Kidney capillary endothelial cell (primary cell): ENCODE measurements at places on chromosomes 13 and 19.
A peak's percentile ranks its signal among the peaks of the same experiment; 100 is the strongest.

DNA sequence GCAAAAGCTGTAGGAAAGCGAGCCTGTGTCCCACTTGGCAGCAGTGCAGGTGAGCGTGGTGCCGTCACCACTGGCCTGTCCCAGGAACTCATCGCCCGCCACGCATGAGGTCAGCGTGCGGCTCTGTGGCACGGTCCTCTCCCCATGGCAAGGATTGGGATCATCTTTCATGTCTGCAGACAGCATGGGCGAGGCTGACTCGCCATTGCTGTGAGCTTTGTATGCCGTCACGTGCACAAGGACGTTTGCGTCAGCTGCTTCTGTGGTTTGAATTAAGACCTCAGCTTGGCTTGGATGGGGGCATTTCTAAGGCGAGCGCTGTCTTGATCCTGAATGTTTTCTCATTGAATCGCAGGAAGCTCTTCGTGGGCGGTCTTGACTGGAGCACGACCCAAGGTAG is 9.8 kb downstream of the DAZAP1 start:
- no peak for DNase-seq

DNA sequence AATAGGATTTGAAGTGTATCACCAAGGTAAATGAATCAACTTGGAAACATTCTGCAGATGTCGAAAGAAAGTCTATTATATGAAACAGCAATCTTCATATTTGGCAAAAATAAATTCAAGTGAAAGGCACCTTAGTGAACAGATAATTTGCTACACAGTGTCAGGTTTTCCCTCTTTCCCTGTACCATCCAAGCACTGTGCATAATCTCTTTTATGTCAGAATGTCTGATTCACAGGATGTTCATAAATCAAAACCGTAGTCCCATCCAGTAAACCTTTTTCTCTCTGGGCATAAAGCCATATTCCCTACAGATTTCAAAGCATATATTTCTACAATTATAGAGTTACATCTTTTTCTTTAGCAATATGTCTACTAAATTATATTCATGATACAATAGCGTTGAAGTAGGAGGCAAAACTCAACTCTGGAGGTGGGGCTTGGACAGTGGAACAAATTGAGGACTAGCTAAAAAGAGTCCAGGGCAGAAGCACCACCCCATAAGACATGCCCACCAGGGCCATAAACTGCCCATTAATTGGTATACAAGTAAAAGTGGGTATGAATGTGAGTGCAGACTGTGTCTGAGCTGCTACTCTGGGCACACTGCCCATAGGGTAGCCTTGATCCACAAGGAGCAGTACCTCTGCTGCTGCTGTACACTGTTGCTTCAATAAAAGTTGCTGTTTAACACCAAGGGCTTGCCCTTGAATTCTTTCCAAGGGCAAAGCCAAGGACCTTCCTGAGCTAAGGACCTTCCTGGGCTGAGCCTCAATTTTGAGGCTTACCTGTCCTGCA is 72.1 kb upstream of the MYCBP2 start:
- no peak for DNase-seq

DNA sequence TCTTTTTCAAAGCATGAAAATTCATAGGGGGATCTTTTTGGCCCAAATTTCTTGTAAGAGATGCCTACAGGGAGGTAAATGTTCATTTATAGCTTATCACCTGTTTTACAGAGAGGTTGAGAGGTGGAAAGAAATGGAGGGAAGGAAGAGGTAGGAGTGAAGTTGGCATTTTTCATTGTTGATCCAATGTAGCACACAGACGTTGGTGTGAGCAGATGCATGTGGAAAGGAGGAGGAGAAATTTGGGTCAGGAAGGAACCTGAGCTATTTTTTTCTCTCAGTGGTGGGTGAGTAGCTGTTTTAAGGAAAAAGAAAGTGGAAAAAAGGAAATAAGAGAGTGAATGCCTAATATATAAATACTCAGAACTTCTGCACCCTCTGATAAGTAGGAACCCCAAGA is 9.9 kb upstream of the SMIM17 start:
- no peak for DNase-seq

- no peak for DNase-seq
Measured at GRCh38 chr13:95557013-95557412, 4.5 kb downstream of the CLDN10 start.

DNA sequence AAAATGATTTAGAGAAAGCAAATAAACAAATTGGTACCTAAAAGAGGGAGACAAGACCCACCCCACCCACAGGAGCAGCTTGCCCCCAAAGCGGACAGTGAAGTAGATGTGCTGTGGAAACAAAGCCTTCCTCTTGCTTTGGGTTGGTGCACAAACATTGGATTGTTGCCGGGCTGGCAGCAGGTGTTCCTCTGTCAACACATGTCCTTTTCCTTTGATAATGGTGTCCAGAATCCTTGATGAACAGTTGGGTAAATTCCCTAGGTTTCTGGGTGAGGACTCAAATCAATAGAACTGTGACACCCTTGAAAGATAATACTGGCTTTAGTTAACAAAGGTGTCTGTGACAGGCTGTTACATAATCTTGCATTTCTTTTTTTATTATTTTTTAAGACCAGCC is 311.8 kb downstream of the SPRY2 start:
- no peak for DNase-seq

DNA sequence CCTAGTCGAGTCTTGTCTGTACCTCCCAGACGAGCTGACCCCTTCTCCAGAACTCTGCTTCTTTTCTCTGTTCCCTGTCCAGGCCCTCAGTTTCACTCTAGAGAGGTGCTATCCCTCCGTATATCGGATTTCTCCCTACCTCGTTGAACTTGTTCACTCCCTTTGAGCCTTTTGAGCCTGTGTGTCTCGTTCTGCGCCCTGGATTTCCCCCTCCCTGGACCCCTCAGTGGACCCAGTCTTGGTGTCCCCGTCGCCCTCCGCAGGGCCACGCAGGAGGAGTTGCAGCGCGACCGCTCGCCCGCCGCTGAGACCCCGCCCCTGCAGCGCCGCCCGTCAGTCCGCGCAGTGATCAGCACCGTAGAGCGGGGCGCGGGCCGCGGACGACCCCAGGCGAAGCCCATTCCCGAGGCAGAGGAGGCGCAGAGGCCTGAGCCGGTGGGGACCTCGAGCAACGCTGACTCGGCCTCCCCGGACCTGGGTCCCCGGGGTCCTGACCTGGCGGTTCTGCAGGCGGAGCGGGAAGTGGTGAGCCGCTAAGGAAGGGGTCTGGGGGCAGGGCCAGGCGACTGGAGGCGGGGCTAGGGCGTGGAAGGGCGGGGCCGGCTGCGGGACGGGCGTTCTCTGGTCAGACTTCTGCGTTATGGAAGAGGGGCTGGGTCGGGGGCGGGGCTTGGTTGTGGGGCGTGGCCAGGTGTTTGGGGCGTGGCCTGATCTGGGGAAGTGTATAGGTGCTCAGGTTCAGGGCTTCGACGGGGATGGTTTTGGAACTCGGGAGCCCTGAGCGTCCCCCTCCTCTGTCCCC is 5.5 kb downstream of the EPS8L1 start:
- no peak for DNase-seq

GRCh38 chr19:57103573-57104277 is 16.1 kb upstream of the USP29 start:
- DNase-seq: peak; percentile 52
